ENCODE measurements at places on chromosomes 3 and 15.
A peak's percentile ranks its signal among the peaks of the same experiment; 100 is the strongest.

DNA sequence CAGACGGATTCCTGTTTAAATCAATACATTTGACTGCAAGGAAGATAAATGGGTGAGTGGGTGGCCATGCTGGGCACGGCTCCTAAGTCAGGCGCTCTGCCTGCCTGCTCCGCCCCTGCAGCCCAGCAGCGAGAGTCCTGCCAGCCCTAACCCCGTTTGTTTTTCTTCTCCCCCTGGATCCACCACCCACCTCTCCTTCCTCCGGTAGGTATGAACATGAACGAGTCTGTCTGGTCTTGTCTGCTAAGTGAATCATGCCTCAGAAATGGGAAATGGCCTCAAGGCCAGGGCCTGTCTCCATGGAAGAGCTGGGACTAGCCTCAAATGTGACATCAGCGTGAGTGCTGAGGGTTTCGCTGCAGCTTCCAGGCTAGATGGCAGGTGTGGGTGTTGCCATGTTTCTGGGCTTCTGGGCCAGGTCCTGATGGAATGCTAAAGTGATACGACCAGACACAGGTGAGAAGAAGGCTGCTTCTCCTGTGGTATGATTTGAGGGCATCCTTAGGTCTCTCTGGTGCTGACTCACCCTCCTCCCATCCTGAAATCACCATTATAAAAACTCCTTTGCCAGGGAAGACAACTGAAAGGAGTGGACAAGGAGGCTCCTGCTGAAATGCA is 5.6 kb upstream of the FEM1B start:
- DNase-seq = no peak

GRCh38 chr3:122979211-122979610 is 48.4 kb downstream of the SEMA5B start:
- no peak for DNase-seq

DNA sequence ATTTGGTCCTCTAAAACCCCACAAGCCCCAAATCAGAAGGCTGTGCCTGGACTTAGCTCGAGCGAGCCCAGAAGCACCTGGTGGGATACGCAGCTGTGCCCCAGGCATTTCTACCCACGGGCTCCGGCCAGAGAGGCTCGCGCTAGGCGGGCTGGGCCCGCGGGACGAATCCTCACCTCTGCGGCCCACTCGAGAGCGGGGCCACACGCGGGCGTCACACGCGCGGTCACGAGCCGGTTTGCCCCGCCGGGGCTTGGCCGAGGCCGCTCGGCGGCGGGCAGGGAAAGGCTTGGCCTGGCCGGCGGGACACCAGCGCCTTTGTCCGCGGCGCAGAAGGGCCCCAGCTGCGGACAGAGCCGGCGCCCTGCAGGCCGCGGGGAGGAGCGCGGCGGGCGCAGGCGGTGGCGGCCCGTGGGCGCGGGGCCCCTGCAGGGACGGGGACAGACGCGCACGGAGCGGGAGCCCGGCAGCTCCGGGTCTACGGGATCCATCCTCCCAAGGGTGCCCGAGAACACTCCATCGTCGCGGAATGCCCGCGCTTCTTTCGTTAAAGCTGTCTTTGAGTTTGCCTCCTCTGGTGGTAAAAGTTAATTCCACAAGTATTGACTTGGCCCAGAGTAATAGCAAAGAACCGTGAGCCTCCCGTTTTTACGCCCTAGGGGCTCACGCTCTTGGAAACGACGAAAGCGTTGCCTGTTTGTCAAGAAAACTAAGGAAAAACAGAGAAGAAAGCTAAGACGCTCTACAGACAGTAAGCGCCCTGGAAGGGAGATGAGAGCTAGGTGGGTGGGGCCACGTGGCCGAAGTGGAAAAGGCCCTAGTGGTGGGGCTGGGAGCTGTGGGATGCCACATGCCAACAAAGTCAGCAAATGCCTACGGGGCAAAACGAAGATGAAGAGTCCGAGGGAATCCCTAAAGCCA is 26.4 kb downstream of the TYRO3 start:
- DNase-seq = peak; percentile 26

GRCh38 chr3:103218146-103218545 is 783.3 kb downstream of the ZPLD1 start:
- DNase-seq = no peak

- DNase-seq = no peak
Measured at GRCh38 chr3:186094696-186095425, 14.0 kb downstream of the ETV5 start.

DNA sequence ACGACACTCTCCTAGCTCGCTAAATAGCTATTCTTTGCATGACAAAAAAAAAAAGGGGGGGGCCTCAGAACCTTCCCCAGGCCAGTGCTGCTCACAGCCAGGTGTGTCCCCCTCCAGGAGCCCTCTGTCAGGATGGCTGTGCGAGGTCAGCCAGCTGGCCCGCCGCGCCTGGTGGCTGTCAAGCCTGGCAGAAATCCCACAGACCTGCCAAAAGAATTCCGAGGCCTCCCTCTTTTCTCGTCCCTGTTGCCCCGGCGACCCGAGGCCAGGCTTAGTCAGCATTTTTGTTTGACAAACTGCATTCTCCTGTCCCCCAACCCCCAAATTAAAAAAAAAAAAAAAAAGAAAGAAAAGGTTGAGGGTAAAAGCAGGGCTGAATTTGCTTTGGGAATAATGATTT is 61.9 kb downstream of the TM4SF4 start:
- no peak for DNase-seq

- DNase-seq = no peak
Measured at GRCh38 chr15:100092034-100092433, 249.7 kb downstream of the ADAMTS17 start.

DNA sequence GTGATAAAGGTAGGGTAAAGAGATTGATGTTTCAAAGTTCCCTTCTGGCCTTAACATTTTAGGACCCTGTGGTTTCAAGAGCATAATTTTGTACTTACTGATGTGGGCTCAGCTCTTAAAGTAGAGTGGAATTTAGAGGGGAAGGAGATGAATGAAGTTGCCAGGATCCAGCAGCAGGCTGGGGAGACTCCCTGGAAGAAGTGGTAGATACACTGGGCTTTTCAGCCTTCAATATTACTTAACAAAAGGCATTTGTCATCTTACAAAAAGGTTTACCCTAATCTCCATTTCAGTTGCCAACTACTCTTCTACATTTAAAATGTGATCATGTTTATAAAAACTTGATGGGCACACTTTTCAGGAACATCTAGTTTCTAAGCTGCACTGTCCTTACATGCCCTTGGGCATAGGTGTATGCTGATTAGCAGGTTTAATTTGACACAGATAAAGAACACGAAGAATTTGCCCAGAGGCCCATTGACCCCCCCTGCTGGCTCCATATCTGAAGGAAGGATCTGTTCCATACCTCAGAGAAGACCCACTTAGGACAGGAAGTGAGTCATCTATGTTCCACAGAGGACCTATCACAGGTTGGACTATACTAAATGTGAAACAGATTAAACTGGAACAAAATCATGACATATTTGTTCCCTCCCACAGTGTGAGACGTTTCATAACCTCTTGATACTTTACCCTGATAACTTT is 93.0 kb upstream of the LPP start:
- DNase-seq = peak; percentile 45

Data from stimulated activated CD8-positive, alpha-beta memory T cell treated with anti-CD3 and anti-CD28 coated beads, Interleukin-2, amount 100 ng/mL, for 48 hours (primary cell).